ENCODE measurements at places on chromosomes 5 and 9. TPM values are rescaled to one million over a fixed set of nuclear protein-coding genes. Genes with fewer than 3 reads are reported as not detected.

The NCS1 gene
- total RNA-seq = 44.6 TPM

The QRFP gene
- total RNA-seq = not detected

The HRH2 gene
- not detected for total RNA-seq

The PCDHB10 gene
- total RNA-seq = 3.3 TPM

The IRX4 gene
- total RNA-seq = not detected

The SLC22A4 gene
- total RNA-seq = 4.4 TPM

The TLX3 gene
- total RNA-seq = not detected

The GDNF gene
- total RNA-seq = 5.8 TPM

The GPR21 gene
- total RNA-seq = not detected

The CDC25C gene
- 40.0 TPM for total RNA-seq

The PCDHAC2 gene
- not detected for total RNA-seq

The FOXI1 gene
- total RNA-seq = not detected

DNA sequence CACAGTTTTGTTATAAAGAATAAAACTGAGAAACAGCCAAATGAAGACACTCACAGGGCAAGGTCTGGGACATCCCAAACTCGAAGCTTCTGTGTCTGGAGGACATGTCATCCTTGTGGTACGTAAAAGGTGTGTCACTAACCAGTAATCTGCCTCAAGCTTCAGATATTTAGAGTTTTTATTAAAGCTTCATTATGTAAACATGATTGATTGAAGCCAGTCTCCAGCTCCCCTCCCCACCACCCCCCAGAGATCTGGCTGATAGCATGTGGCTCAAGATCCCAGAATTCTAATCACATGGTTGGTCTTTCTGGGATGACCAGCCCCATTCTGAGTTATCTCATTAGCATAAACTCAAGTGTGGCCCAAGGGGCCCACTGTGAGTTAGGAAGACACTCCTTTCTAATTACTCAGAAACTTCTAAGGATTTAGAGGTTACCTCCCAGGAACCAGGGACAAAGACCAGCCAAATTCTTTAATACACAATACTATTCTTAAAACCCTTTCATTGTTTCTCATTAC, 31.4 kb upstream of the ERAP1 start:
- no peaks in the 10 kb centered on the region for H3K27me3 ChIP-seq
- no peak overlapping the region for H3K4me3 ChIP-seq
- no peaks in the 10 kb centered on the region for H3K36me3 ChIP-seq
- no peak overlapping the region for H3K27ac ChIP-seq
- DNase-seq = no peak

GRCh38 chr5:18761801-18762200, 1127.5 kb downstream of the TAF11L14 start:
- no peak for DNase-seq

DNA sequence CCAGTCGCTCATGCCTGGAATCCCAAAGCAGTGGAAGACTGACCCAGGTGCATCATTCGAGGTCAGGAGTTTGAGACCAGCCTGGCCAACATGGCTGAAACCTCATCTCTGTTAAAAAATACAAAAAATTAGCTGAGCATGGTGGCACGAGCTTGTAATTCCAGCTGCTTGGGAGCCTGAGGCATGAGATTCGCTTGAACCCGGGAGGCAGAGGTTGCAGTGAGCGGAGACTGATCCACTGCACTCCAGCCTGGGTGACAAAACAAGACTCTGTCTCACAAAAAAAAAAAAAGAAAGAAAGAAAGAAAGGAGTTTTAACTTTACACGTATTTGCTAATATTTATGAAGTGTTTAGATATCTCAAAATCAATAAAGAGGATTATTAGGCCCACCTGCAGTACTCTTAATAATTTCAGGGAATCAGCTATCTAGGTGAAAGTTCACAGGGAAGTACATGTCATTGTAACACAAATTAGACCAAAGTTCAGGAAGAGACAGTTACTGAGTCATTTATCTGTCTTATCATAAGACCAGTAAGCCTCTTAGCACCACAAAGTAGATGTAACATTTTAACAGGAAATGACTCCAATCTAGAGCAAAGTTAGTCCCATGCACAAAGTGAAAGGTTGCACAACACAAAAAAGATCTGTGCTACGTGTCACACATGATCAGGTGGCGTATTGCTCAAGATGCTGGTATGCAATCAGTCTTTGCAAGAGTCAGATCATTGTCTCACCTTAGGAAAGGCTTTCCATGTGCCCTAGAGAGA, 34.1 kb upstream of the PLIN2 start:
- peaks cover 15% of the 10 kb centered on the region for H3K4me1 ChIP-seq
- no peak for DNase-seq
- H3K27me3 ChIP-seq = no peaks in the 10 kb centered on the region
- H3K36me3 ChIP-seq = no peaks in the 10 kb centered on the region
- H3K4me3 ChIP-seq = no peak overlapping the region

DNA sequence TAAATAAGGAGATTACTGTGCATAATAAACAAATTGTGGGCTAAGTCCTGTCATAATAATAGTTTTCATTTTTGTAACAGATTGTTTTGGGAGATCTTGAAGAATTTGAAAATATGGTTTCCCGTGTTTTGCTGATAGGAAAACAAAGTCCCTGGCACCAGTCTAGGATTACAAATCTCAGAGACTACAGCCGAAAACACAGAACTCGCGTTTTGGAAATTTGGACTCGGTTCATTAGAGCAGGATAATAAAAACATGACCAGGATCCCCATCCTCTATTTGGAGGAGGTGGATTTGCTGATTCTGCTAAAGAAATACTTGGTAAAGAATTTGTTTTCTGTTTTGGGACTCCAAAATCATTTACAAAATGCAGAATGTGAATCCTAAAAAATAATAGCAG, 1194.4 kb downstream of the DTWD2 start:
- no peaks in the 10 kb centered on the region for H3K27me3 ChIP-seq
- no peaks in the 10 kb centered on the region for H3K36me3 ChIP-seq
- no peak overlapping the region for H3K4me3 ChIP-seq
- H3K4me1 ChIP-seq = no peaks in the 10 kb centered on the region

- H3K27ac ChIP-seq = no peak overlapping the region
- H3K4me1 ChIP-seq = peaks cover 23% of the 10 kb centered on the region
- no peak overlapping the region for H3K4me3 ChIP-seq
- no peak for DNase-seq
- no peaks in the 10 kb centered on the region for H3K36me3 ChIP-seq
Measured at GRCh38 chr5:142465476-142465875, 140.7 kb upstream of the SPRY4 start.

GRCh38 chr5:174987443-174988012, 263.1 kb downstream of the MSX2 start:
- DNase-seq = no peak
- H3K36me3 ChIP-seq = no peaks in the 10 kb centered on the region
- H3K27ac ChIP-seq = no peak overlapping the region
- H3K4me3 ChIP-seq = no peak overlapping the region
- no peaks in the 10 kb centered on the region for H3K4me1 ChIP-seq
- H3K27me3 ChIP-seq = no peaks in the 10 kb centered on the region

GRCh38 chr5:105034401-105034763, 1471.8 kb upstream of the NUDT12 start:
- H3K36me3 ChIP-seq = no peaks in the 10 kb centered on the region
- H3K27ac ChIP-seq = no peak overlapping the region
- no peaks in the 10 kb centered on the region for H3K4me1 ChIP-seq
- no peak for DNase-seq
- no peaks in the 10 kb centered on the region for H3K27me3 ChIP-seq

- H3K27me3 ChIP-seq = no peaks in the 10 kb centered on the region
- H3K36me3 ChIP-seq = peaks cover 44% of the 10 kb centered on the region
- H3K4me3 ChIP-seq = no peak overlapping the region
Measured at GRCh38 chr5:149304195-149305078, 32.8 kb downstream of the AFAP1L1 start.

- H3K27ac ChIP-seq = no peak overlapping the region
- H3K4me1 ChIP-seq = no peaks in the 10 kb centered on the region
- no peaks in the 10 kb centered on the region for H3K36me3 ChIP-seq
- DNase-seq = no peak
Measured at GRCh38 chr9:316382-316965, 101.8 kb downstream of the DOCK8 start.

GRCh38 chr9:92377876-92378275, 26.5 kb downstream of the OGN start:
- no peaks in the 10 kb centered on the region for H3K36me3 ChIP-seq
- no peaks in the 10 kb centered on the region for H3K27me3 ChIP-seq
- no peak overlapping the region for H3K27ac ChIP-seq

DNA sequence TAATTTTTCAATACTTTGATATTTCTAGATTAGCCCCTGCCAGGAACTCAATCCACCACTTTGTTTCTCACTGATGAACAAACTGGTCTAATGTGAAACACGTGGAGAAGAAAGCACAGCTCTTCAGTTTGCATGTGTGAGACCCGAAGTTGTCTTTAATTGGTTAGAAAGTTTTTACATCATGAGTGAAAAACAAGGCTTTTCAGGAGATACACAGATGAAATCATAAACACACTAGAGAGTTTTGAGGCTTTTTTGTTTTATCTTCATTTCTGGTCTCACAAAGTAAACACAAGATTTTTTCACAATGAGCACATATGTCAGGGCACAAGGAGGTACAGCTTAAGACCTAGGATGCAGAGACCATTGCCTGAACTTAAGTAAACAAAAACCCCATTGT, 84.5 kb upstream of the MOCS2 start:
- no peaks in the 10 kb centered on the region for H3K36me3 ChIP-seq
- H3K27ac ChIP-seq = peak overlapping the region; percentile 16
- H3K4me3 ChIP-seq = no peak overlapping the region
- H3K27me3 ChIP-seq = no peaks in the 10 kb centered on the region

GRCh38 chr5:75620184-75620959, 9.1 kb downstream of the ANKDD1B start:
- H3K27me3 ChIP-seq = no peaks in the 10 kb centered on the region
- H3K4me3 ChIP-seq = no peak overlapping the region
- H3K4me1 ChIP-seq = peaks cover 65% of the 10 kb centered on the region
- DNase-seq = no peak
- no peaks in the 10 kb centered on the region for H3K36me3 ChIP-seq

- DNase-seq = no peak
- H3K4me1 ChIP-seq = no peaks in the 10 kb centered on the region
- peaks cover 4% of the 10 kb centered on the region for H3K27me3 ChIP-seq
Measured at GRCh38 chr5:160660132-160660531, 191.9 kb downstream of the ATP10B start.

DNA sequence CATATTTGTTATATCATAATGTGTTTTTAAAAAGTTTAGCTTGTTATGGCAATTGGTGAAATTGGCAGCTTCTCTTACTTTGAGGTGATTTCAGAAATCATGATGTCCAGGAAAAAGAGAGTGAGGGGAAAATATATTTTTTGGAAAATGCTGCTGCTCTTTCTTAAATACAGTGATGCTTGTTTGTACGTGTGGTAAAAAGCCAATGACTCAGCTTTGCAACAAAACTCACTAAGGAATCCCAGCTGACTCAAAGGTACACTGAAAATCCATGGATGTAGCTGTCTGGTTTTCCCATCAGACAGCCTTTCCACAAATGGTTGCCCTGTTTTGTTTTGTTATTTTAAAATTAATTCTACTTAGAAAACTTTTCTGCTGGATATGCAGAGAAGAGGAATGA, 306.4 kb upstream of the PAPPA start:
- H3K4me1 ChIP-seq = peaks cover 31% of the 10 kb centered on the region
- DNase-seq = no peak
- no peak overlapping the region for H3K27ac ChIP-seq
- H3K36me3 ChIP-seq = no peaks in the 10 kb centered on the region
- no peaks in the 10 kb centered on the region for H3K27me3 ChIP-seq
- no peak overlapping the region for H3K4me3 ChIP-seq

DNA sequence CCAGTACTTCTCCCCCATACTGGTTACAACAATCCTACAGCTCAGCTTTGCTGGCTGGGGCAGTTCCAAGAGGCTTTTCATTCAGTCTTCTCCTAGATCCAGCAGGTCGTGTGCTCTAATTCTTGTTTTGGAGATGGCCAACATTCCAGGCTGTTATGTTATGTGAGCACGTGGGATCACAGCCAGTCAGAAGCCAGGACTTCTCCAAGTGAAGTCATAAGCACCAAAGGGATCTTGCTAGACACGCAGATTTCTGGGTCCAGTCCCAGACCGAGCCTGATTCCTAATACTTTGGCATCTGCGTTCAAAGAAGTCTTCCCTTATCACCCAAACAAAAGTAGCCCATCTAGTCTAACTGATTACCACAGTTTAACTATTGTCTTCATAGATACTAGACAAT, 1.4 kb upstream of the LARP1 start:
- H3K36me3 ChIP-seq = peaks cover 13% of the 10 kb centered on the region
- H3K4me3 ChIP-seq = peak overlapping the region; percentile 96
- H3K27me3 ChIP-seq = no peaks in the 10 kb centered on the region
- peak overlapping the region; percentile 86 for H3K27ac ChIP-seq

- no peak overlapping the region for H3K27ac ChIP-seq
- no peak overlapping the region for H3K4me3 ChIP-seq
- DNase-seq = no peak
- no peaks in the 10 kb centered on the region for H3K4me1 ChIP-seq
Measured at GRCh38 chr9:135567311-135567710, 5.8 kb downstream of the PAEP start.

- no peak overlapping the region for H3K4me3 ChIP-seq
- DNase-seq = no peak
- H3K27ac ChIP-seq = no peak overlapping the region
- H3K36me3 ChIP-seq = no peaks in the 10 kb centered on the region
Measured at GRCh38 chr9:85224729-85225128, 517.0 kb downstream of the AGTPBP1 start.

DNA sequence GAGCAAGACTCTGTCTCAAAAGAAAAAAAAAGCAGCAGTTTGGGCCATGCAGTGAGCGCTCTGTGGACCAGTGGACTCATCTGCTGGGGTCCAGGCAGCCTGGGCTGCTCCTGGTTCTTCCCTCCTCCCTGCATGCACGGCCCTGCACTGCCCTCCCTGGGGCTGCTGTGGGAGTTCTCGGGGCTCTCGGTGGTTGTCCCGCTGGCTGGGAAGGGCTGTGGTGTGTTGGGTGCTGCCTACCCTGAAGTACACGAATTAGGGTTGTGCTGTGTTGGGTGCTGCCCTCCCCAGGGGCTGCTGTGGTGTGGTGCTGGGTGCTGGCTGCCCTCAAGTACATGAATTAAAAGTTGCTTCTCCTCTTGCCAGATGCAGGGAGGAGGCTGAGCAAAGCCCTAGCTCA, 18.3 kb upstream of the CLPTM1L start:
- DNase-seq = no peak
- H3K36me3 ChIP-seq = no peaks in the 10 kb centered on the region
- H3K4me1 ChIP-seq = no peaks in the 10 kb centered on the region
- H3K27me3 ChIP-seq = peaks cover 85% of the 10 kb centered on the region

GRCh38 chr9:81683238-81683637, 6.1 kb downstream of the TLE1 start:
- peaks cover 26% of the 10 kb centered on the region for H3K36me3 ChIP-seq
- peaks cover 13% of the 10 kb centered on the region for H3K4me1 ChIP-seq
- no peak overlapping the region for H3K4me3 ChIP-seq
- no peak overlapping the region for H3K27ac ChIP-seq

DNA sequence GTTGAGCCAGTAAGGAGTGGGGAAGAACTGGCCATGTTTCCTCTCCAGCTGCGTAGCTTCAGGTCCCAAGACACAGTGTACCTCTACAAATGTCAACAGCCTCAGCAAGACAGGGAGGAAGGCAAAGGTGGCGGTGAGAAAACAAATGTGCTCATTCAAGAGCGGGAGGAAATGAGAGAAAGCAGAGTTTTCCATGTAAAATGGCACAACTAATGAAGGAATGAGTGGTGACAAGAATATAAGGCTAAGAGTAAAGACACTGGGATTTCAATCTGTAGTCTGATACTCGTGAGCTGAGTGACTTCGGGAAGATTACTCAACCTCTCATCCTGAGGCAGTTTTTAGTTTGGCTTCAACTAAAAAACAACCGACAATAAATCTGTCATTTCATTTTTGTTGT, 67.6 kb downstream of the DPYSL3 start:
- H3K36me3 ChIP-seq = peaks cover 10% of the 10 kb centered on the region
- peaks cover 14% of the 10 kb centered on the region for H3K4me1 ChIP-seq
- no peak overlapping the region for H3K27ac ChIP-seq
- no peaks in the 10 kb centered on the region for H3K27me3 ChIP-seq
